Cortex of kidney (tissue), 1 donor: ENCODE measurements at places on chromosomes 7 and 10.

- DNase-seq: no peak
These were observed 217.4 kb downstream of the GRM8 start for GRCh38 chr7:127035203-127035849.

DNA sequence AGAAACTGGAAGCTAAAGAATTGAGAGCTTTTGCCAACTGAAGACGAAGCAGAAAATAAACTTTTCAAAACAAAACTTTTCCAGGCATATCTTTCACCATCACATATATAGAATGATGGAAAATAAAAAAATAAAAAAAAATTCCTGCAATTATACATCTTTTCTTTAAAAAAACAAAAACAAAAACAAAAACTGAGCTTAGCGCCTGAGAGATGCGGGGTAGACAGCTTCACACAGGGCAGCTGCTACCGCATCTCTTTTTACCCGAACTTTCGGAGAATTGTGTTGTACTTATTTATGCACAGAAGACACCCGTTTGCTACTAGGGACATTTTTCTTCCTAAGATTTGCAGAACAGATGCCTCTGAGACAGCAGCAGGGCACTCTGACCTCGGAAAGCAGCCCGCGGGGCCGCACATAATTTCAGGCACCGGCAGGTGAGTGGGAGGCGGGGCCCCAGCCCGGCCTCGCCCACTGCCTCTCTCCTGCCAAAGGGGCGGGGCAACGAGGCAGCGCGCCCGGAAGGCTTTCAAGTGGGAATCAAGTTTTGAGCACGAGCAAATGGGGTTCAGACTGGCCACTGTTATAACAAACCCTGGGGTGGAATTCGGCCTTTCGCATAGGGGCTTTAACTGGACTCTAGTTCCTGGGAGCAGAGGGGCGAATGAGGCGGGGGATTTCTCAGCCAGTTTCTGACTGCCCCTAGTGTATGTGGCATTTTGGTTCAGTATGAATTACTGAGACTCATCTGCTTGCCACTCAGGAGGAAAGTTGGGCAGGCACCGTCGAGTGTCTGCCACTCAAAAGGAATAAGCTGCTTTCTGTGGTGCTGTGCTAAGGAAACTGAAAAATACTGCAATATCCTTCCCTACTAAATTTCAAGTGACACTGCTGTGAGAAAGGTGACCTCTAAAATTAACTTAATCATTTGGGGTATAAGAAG lies 18.5 kb upstream of the FAM133B start:
- no peak for DNase-seq

GRCh38 chr7:12481722-12482121 lies 78.1 kb upstream of the VWDE start:
- no peak for DNase-seq

- no peak for DNase-seq
These were observed 290.0 kb upstream of the TEX47 start for GRCh38 chr7:89085580-89085979.

GRCh38 chr10:21527598-21528235 lies 2.2 kb upstream of the SKIDA1 start:
- no peak for DNase-seq

- no peak for DNase-seq
These were observed 226.1 kb upstream of the SHH start for GRCh38 chr7:156038345-156038744.

GRCh38 chr7:42522227-42522991 lies 285.4 kb upstream of the GLI3 start:
- DNase-seq: no peak

DNA sequence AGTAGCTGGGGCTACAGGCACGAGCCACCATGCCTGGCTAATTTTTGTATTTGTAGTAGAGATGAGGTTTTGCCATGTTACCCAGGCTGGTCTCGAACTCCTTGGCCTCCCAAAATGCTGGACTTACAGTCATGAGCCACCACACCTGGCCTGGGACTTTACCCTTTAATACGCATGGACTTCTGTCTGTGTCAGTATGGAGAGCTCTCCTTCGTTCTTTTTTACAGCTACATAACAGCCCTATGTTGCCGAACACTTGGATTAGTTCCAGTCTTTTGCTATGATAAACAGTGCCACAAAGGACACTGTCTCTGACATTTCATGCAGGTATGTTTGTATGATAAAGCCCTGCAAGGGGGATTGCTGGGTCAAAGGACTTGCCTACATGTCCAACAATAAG lies 10.9 kb upstream of the OAT start:
- no peak for DNase-seq

DNA sequence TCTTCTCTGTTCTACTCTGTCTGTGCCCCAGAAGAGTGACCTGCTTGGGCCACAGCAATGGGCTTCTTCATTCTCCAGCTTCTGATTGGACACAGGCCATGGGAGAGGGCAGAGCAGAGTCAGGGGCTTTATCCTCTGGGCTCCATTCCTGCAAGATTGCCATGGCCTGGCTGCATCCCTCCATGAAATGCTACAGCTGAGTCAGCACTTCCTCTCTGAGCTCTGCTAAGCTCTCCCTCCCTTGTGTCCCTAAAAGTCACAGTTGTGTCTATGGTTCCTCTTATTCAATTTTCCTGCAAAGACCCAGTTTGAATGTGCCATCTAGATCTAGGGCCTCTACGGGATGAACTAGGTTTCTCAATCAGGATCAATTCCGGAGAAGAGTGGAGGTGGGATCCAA lies 903.8 kb downstream of the TYW1 start:
- DNase-seq: no peak

GRCh38 chr10:13703101-13703818 lies 116.5 kb downstream of the PRPF18 start:
- DNase-seq: no peak

GRCh38 chr7:128259131-128260061 lies 18.3 kb downstream of the LEP start:
- no peak for DNase-seq

DNA sequence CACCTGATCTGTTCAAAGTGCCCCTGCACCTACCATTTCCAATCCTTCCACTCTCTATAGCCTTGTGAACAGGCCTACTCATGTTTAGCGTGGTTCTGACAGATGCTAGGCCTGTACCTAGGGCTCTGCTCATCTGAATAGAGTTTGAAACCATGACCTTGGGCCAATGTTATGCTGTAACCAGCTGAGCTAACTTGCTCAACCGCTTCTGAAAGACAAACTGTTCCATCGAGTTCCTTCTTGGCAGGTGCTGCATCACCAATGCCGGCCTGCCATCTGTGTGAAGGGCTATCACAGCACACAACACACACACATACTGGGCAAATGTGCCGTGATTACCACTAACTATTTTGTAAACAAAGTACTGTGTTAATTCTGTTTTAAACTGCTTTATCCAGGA lies 419.0 kb upstream of the GALNT17 start:
- no peak for DNase-seq

GRCh38 chr10:5364890-5365338 lies at the start of gene UCN3:
UCN3 (plus strand) TSS chr10:5364966; CDS start chr10:5373721, 8,755 bp downstream.
- DNase-seq: no peak

GRCh38 chr7:47888371-47889265 lies 59.6 kb downstream of the PKD1L1 start:
- no peak for DNase-seq

DNA sequence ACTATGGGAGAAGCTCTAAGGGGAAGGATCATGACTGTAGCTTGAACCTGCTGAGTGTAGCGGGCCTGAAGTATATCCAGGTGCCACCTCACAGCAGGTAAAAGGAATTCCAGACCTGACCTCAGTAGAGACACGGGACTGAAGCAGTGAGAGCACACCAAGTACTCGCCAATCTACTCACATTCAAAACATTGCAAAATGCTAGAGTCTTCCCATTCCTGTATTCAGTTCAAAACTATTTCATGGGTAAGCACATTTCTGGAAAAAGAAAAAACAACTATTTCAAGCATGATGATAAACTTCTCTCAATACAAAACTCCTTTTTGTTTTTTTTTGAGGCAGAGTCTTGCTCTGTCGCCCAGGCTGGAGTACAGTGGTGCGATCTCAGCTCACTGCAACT lies 121.9 kb upstream of the AUTS2 start:
- no peak for DNase-seq

GRCh38 chr7:30451539-30452279 lies 26.9 kb downstream of the NOD1 start:
- no peak for DNase-seq

DNA sequence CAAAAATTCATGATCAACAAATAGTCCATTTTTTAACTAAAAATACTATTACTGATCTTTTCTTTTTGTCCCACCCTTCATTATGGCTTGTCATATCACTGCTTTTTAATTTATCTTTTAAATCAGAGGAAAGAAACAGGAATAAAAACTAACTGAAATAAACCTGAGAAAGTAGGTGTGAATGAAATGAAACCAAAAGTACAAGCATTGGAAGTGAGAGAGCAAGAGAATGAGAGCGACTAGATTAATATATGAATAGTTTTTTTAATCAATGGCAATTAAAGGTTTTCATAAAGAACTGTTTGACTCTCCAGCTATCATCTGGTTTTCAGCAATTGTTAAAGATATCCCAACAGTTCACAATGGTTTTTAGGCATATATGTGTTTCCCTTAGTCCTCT lies 137.8 kb downstream of the SPAG6 start:
- no peak for DNase-seq

DNA sequence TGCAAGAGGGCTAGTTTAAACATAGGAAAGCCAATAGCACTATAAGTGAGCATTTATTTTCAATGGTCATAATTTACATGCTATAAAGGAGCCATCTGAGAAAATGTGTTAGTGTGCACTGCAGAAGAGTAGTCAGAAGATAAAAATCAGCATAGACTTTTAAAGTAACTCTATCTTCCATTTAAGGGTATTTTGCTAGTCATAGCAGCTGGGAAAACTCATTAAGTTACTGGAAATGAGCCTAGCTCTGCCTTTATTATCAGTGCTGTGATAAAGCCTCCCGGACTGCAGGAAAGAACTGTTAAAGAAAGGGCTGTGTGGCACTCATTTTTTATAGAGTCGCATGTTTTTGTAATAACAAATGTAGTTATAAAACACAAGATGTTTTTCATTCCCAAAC lies 825.8 kb upstream of the POM121L12 start:
- DNase-seq: no peak

- no peak for DNase-seq
These were observed 357.4 kb downstream of the PPP1R3A start for GRCh38 chr7:113561446-113561845.

DNA sequence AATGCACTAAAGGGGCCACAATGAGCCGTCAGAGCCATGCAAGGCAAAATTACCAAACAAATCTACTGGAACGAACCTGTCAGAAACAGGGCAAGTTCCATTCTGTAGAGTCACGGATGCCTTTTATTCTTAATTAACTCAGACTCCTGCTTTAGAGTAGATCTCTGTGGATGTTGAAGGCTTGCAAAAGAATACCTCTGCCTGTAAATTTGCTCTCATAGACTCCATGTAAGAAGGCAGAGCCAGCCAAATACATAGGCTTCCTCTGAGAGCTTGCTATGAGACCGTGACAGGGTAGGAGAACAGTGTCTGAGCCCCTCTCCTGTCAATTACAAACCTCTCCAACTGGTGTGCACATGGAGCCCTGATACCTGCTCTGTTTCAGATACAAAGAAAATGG lies 787.9 kb upstream of the POM121L12 start:
- DNase-seq: no peak

GRCh38 chr7:43767311-43767710 lies 8.8 kb downstream of the BLVRA start:
- no peak for DNase-seq

- no peak for DNase-seq
These were observed 15.1 kb upstream of the ZNF273 start for GRCh38 chr7:64887756-64888508.

GRCh38 chr7:28354601-28355402 lies 57.5 kb upstream of the CREB5 start:
- DNase-seq: no peak

DNA sequence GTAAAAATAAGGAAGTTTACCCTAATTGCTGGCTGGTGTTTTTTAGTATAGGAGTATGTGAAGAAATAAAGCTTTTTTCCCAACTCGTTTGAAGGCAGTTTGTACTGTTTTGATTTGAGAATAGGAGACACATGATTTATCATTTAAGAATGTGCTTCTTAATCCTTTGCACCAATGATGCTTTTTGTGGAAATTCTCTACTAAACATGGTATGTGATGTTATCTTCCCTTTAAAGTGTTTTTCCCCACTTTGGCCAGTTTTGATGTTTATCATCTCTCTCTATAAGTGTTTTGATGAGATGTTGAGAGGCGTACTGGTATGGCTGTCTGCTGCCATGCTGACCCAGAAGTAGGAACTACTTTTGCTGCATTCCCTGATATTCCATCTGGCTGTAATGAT lies 85.1 kb downstream of the SUGCT start:
- DNase-seq: no peak

- DNase-seq: no peak
These were observed 65.6 kb upstream of the CCDC6 start for GRCh38 chr10:59971915-59972314.
